ENCODE measurements at places on chromosomes 2 and 18.

GRCh38 chr2:124027182-124027581 is 2.1 kb downstream of the CNTNAP5 start:
- no peak for DNase-seq

DNA sequence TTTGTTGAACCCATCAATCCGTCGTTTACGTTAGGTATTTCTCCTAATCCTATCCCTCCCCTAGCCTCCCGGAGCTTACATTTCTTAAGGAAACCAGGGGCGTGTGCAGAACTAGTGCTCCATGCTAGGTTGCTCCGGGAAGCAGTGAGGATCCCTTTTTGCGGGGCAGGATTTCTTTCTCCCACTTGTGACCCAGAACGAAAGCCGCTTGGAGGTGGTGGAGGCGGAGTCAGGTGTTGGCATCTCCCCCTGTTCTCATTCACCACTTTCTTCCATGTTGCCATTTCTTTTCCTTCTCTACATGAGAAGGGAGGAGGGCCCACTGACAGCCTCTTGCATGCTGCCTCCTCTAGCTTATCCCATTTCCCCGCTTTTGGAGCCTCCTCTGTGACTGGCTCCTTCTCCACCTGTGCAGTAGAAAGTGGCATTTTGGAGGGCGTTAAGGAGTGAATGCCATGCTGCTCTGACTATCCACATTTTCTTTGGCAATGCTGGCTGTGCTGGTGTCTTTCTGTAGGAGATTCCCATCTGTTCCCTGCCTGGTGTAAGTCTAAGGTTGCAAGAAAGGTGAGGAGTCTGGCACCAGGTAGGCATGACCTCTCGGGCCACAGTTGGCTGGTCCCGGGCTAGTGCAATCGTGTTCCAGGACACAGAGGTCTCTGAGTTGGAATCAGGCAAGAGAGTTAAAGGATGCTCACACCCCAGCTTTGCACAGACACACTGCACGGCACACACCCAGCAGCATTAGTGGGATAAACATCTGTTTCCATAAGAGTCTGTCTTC is 89.5 kb downstream of the ACKR3 start:
- no peak for DNase-seq

DNA sequence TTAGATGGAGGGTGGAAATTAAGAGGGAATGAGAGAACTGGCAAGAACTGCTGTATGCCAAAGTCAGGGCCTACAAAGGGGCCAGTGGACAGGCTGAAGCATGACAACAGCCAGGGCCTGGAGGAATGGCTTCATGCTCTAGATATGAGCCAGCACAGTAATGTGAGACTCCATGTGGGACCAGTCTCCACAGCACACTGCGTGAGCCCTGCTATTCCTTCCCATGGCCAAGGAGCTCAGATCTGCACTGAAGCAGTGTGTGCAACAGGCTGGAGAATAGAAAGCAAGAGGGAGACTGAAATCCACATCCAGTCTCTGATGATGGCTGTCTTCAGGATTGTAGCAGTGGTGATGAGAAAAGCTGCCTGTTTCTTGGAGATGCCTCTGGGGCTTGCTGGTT is 162.8 kb downstream of the TPGS2 start:
- no peak for DNase-seq

- DNase-seq: no peak
Observed at GRCh38 chr2:105056245-105056644, 18.4 kb downstream of the MRPS9 start.

- no peak for DNase-seq
Observed at GRCh38 chr2:82098617-82099016, 1794.1 kb upstream of the LRRTM1 start.

- no peak for DNase-seq
Observed at GRCh38 chr18:33901894-33902512, 322.7 kb downstream of the NOL4 start.

- no peak for DNase-seq
Observed at GRCh38 chr18:46728219-46728930, 28.5 kb downstream of the ST8SIA5 start.

DNA sequence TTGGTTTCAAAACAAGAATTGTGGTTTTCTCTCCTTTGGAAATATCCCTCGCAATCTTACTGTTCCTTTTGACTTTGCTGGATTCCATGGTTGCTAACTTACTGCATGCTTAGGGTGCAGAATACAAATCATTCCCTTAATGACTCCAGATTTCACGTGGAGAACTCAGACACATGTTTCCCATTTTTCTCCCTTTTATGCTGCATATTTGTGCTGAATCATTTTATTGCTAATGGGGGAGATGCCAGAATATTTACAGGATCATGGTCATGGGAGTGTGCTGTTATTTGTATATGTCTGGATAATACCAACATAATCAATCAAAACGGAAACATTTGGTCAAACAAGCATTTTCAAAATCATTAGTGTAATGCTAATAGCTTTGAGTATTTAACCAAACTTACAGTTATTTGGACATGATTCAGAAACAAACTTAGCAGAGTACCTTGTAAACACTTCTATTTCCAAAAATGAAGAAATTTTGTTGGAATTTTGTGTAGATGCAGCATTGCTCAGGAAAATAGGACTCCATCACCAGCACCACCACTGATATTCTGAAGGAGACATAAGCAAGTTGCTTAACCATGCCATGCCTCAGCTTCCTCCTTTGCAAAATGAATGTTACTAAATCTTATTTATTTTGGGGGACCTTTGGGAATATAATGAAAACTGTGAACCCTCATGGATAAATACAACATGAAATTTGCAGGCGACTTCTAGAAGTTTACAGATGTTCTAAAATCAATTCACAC is 122.5 kb upstream of the RND3 start:
- DNase-seq: no peak

- DNase-seq: peak; percentile 65
Observed at GRCh38 chr2:240412211-240412861, 23.1 kb upstream of the GPC1 start.

- no peak for DNase-seq
Observed at GRCh38 chr2:195768431-195768830, 111.4 kb downstream of the SLC39A10 start.

GRCh38 chr2:159272156-159272555 is 14.3 kb downstream of the WDSUB1 start:
- DNase-seq: no peak

DNA sequence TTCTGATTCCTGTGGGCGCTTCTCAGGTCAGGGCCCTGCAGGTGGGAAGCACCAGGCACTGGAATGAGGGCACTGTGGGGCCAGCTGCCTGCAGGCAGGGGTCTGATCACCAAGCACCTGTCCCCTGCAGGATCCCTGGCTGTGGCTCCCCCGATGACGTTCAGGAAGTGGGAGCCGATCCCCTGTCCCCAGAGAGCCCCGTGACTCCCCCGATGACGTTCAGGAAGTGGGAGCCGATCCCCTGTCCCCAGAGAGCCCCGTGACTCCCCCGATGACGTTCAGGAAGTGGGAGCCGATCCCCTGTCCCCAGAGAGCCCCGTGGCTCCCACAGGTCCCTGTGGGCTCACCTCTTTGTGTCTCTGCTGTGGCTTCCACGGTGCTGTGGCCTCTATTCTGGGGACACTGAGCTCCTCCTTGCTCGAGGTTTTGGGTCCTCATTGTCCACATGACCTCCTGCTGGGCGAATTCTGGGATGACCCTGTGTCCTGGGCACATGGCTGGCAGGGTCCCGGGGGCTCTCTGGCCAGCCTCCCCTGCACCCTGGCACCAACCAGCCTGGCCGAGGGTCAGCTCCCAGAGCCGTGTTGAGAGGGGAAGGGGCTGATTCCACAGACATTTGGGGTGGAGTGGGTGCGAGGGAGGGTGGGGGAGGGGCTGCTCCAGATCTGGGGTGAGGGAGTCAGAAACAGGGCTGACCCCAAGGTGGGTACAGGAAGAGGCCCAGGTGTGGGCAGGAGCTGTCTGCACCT is 4.8 kb downstream of the NEU4 start:
- no peak for DNase-seq

DNA sequence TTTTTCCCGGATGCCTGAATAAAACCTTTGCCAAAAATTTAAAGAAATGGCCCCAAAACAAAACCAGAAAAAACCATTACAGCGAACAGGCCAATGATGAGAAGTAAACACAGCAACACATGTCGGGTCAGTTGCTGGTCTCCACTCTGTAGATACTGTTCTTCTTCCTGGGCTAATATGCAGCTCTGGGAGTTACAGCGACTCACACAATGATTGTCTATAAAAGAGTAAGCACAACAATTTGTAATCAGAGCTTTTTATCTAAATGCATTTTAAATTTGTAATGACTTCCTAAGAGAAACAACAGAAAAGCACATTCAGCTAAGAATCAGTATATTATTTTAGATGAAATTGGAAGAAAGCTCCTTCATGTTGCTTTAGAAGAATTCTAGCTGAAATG is 40.3 kb downstream of the GPR155 start:
- DNase-seq: no peak

Measured in right cardiac atrium (tissue), 5 donors.